ENCODE measurements at places on chromosomes 4 and X.

DNA sequence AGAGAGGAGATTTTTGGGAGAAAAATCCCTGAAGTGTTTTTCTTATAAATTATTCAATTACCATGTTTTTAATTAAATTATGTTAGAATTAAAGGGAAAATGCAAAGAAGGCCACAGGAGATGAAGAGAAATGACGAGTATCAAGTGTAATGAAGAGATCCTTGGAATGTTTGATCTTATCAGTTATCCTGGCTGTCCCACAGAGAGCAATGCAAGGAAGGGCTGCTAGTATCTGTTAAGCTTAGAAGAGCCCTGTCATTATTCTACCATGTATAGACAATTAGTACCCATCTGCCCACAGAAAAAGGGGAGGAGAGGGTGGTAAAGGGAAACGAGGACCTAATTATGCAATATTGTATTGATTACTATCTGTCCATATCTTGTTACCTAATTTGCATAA, 257.1 kb downstream of the BANK1 start:
- no peak for DNase-seq

DNA sequence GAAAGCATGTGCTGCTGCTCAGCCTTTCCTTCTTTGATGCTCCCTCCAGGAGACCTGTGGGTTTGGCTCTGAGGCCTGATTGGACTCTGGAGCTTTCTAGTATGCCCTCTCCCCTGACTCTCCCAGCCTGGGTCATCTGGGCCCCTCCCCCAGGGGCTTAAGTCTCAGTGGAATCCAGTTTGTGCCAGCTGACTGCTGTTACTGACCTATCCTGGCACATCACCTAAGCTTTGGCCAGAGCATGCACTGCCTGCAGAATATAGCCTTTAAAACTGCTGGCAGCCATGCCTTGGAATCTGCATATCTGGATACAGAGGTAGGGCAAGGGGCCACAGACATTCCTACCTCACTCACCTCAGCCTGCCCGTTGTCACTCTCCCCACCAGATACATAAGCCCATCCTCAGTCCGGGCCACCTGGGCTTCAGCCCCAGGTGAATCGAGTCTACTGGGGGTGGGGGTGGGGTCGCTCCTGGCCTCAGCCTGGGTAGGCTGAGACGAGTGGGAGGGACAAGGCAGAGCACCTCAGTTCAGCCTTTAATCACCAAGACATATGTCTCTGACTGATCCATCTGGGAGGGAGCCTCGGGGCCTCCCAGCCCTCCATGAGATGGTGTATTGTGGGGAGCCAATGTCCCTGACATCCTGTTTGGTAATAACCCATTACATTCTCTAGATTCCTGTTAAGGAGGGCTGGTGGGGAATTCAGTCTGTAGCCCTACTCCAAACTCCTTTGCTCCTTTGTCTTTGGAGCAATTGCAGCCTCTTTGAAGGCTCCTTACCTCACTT, 61.2 kb downstream of the STARD8 start:
- DNase-seq = no peak

DNA sequence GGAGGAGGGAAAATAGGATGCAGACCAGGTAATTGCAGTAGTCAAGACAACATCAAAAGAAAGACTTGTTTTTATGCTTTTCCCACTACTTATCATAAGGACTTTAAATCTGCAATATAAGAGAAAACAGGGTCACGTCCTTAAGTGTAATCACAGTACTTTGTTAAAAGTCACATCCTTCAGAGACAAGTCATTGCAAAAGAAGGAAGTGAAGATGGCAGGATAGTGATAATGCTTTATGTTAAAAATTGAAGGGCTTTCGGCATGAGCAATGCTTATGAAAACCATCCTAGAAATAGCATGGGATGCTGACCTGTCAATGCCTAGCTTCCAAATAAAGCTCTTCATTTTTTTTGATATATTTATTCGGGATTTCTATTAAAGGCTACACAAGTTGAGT, 110.2 kb upstream of the TENM3 start:
- no peak for DNase-seq

GRCh38 chr4:52659722-52660261, 691 bp upstream of the USP46 start:
- no peak for DNase-seq

GRCh38 chrX:54029529-54030143, 14.6 kb downstream of the PHF8 start:
- no peak for DNase-seq

GRCh38 chr4:1576304-1576960, 107.7 kb downstream of the FAM53A start:
- no peak for DNase-seq

DNA sequence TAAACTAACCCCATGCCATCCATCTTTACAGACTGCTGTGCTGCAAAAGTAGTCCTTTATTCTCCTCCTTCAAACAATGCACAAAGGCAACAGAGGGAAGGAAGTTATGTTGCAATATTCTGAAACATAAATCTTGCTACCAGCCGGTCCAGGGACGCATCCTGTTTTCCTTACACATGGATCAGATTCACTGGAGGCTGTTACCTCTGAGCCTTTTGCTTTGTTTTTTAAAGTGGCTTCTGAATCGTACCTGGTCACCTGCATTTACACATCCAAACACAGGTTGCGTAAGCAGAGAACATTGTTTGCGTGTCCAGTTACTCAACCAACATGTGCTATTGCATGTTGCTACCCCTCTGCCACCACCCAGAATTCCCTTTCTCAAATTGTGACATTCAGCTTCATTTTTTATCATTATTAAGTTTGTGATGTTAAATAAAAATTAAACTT, 8.8 kb downstream of the PPARGC1A start:
- no peak for DNase-seq

- DNase-seq = no peak
Observed at GRCh38 chrX:56762707-56763555, 33.9 kb downstream of the NBDY start.

DNA sequence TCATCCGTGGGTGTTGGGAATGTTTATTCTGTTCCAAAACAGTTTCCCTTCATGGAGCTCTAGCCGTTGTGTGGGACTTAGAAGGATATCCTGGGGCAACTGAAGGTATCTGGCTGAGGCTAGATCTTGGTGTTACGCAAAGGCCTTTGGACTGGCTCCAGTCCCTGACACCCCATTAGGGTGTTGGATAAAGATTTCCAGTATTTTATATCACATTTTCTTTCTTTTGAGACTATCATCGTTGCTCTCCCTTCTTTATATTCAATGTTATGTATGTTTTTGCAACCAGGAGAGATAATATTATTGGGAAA, 103.0 kb downstream of the TECRL start:
- DNase-seq = no peak

Measured in GM04504 (cell line).